Stimulated activated CD4-positive, alpha-beta T cell treated with anti-CD3 and anti-CD28 coated beads, TNF-alpha, amount 100 ng/mL, for 48 hours (primary cell): ENCODE measurements at places on chromosomes 6 and 20.

DNA sequence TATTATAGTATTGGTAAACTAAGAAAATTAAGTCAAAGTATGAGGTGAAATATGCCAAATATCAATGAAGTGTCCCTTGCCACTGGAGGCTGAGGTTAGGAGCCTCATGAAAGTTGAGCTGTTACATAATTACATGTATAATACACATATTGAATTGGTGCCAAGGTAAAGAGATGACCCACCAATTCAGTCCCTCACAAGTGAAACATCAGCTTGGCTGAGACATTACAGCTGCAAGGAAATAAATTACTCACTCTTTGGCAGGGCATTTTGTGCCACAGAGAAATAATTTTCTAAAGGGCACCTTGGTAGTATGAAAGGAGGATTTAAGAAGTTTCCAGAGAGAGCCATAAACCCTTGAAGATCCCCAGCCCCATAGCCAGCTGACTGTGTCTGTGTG lies 127.4 kb downstream of the ADGRG6 start:
- no peak for DNase-seq

DNA sequence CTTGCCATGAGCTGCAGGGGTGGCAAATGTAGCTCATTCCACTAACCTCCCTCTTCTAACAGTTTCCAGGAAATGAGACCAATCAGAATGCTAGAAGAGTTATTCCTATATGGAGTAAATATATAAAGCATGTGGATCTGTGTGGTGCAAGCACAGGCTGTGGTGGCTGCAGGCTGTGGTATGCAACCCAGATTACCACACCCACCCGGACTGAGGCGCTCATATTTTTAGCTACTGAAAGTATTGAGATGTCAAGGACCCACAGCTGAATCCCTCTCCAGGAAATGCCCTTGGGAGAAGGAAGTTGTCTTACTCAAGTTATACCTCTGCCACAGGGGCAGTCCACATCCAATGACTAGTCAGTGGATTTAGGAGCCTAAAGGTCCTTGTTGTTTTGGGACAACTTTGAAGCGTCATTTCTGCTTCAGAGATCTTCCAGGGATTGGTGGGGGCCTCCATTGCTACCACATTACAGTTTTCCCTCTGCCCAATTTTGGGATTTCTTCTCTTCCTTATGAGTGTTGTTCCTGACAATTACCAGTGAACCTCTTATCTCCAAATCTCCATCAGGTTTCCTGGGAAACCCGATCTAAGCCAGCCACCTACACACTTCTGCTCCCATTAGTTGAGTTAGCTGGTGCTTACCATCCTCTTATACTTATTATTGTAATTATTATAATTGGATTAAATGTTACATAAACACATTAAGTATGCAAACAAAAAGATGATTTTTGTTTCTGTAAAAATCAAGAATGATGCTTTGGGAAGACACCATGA lies 12.1 kb upstream of the REPS1 start:
- no peak for DNase-seq

DNA sequence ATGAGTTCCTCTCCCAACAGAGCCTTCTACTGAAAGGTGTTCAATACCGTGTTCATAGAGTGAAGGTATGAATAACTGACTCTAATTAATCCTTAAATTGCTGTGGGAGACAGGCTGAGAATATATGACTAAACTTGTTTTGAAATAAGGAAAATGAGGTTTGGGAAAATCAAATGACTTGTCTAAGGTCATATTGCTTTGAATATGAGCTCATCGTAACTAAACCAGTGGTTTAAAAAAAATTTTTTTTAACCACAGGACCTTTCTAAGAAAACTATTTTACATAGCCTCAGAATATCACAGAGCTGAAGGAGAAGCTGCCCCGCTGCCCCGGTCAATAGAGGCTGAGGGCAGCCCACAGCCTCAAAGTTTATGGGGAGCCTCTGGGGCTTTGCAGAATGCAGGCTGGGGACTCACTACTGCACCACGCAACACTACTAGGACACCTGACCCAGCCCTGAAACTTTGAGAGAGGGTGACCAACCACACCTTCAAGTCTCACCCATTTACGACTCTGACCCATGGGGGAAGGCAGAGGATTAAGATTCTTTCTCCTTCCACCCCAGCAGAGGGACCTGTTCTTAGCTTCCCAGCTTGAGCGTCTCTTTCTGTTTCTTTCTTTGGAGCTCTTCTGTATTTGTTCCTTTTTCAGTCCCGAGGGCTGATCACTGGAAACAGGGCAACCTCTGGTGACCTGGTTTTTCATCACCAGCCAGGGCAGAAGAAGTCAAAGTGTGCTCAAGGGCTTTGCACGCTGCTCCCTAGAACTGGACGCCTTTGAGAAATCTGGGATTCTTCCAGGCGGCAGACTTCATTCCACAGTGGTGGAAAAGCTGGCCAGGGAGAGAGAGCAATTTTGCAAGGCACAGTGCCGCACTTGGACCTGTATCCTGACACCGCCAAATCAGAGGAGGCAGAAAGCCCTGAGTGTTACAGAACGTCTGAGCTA lies 220.2 kb downstream of the ATXN1 start:
- no peak for DNase-seq

- peak; percentile 45 for DNase-seq
These were observed 59.4 kb downstream of the GFOD1 start for GRCh38 chr6:13427801-13428582.

DNA sequence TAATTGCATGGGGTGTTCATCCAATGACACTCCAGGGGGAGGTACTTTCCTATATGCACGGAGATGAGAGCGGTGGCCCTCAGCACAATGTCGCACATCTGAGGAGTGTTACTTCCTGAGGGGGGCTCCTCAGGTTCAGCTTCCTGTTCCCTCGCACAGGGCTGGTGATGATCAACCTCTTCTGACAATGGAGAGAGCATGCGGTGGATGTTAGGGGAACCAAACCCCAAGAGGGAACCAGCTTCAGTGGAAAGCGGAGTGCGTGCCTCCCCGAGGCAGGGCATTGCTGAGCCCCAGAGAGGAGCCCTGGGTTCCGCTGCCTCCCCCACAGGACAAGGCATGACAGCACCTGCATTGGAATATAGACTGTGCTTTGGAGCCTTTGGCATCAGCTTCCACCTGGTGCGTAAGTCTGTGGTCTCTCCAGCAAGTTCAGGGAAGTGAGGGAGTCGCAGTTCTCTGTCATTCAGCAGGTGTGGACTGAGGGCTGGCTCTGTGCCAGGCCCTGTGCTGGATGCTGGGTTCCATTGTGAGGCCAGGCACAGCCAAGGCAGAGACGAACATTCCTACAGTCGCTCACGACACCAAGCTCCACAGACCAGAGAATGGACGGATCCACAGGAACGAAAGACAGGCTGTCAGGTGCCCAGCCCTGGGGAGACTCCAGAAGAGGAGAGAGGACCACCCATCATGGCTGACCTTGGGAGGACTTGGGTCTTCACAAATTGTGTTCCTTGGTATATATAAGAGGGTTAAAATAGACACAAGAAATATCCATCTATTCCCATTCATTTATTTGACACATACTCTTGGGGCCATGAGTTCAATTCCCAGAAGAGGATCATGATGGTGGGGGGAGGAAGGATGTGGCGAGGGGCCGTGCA lies 3.9 kb upstream of the ZNF831 start:
- DNase-seq, result no peak

GRCh38 chr6:168640768-168641167 lies 199.8 kb downstream of the SMOC2 start:
- no peak for DNase-seq

- DNase-seq, result no peak
These were observed 19.8 kb downstream of the GMPR start for GRCh38 chr6:16257999-16258708.

DNA sequence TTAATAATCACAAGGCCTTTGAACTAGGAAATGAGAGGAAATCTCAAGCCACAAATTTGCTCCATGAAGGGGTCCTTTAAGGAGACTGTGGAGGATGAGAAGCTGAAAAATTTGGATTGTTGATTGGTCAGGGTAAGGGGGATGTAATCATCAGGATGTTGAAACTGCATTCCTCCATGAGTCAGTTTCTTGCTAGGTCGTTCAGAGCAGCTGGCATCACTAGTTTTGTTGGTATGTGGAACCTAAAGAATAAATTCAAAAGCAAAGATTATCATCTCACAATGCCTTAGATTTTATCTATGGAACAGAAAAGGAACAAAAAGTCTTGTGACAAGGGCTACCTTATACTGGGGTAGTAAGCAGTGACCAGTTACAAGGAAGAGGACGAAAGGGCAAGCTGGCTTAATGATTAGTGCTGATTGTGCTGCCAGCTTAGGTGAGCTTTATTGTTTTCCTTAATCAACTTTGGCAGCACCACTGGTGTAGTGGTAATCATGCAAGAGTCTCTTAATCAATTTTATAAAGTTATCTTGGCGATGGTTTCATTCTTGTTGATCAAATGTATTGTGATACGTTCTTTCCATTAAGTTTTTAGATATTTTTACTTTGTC lies 36.6 kb downstream of the CRISP2 start:
- DNase-seq, result no peak

DNA sequence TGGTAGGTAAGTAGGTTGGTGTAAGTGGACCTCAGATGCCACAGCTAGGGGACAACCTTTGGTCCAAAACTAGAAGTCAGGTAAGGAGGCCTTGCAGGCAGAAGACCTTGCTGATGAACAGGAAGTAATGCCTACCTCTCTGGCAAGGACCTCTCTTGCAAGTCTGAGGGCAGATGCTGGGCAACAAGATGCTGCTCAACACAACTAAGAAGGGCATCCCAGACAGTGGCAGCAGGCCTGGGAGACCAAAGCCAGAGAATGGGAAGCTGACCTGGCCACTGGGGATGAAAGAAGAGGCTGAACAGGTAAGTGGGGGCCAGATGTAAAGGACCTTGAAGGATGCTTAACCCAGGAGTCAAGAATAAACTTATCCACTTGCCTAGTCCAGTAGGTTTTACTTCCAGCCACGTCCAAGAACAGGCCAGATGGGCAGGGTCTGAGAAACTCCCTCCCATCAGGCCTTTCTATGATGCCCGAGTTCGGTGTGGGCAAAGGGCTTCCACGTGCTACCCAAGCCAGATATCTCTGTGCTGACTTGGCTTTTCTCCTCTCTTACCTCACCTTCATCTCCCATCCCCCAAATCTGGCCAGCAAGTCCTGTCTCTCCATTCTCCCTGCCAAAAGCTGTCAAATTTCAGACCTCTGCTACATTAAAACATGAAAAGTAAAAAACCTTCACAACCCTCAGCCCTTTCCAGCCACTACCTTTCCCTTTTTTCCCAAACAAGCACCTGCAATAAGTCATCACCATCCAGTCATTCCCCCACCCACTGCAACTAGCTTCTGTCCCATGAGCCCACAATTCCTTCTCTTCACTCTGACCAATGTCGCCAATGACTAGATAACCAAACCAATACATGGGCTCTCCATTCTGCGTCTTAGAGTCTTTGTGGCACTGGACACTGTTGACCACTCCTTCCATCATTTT lies 11.5 kb upstream of the PLCG1 start:
- no peak for DNase-seq

DNA sequence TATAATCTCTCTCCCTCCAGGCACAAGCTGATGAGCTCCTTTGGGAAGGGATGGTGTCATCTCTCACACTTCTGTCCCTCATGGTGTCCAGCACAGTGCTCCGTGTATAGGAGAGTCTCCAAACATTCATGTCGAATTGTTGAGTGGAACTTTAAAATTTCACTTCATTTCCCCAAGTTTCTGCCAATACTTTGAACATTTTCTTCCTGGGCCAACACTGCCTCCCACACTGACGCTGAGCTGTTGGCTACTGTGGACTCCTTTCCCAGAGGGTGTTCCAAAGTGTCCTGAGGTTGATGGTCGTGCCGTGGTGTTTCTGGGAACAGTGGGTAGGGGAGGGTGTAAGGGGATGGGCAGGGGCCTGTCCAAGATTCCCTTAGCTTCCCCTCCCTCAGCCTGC lies 122.7 kb downstream of the TIAM2 start:
- no peak for DNase-seq

DNA sequence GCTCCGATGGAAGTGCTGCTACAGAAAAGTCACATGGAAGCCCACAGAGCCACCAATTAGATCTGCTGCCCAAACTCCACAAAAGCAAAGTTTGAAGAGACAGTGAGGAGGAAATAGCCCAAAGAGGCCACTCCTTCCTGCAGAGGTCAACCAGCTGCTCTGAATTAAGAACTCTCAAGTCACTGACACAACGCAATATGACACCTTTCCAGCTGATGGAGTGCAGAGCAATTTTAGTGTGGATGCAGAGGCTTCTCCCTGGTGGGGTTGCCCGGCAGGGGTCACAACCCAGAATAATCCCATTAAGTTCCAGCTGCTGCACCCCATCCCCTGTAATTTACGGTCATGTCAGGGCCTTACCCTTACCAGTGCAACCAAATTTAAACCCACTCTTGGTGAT lies 361.9 kb upstream of the JARID2 start:
- DNase-seq, result no peak
